Chondrocyte (in vitro differentiated cells): ENCODE measurements at places on chromosomes 12 and 14.

- no peak for DNase-seq
Measured at GRCh38 chr12:38417101-38417500, 100.5 kb downstream of the ALG10B start.

DNA sequence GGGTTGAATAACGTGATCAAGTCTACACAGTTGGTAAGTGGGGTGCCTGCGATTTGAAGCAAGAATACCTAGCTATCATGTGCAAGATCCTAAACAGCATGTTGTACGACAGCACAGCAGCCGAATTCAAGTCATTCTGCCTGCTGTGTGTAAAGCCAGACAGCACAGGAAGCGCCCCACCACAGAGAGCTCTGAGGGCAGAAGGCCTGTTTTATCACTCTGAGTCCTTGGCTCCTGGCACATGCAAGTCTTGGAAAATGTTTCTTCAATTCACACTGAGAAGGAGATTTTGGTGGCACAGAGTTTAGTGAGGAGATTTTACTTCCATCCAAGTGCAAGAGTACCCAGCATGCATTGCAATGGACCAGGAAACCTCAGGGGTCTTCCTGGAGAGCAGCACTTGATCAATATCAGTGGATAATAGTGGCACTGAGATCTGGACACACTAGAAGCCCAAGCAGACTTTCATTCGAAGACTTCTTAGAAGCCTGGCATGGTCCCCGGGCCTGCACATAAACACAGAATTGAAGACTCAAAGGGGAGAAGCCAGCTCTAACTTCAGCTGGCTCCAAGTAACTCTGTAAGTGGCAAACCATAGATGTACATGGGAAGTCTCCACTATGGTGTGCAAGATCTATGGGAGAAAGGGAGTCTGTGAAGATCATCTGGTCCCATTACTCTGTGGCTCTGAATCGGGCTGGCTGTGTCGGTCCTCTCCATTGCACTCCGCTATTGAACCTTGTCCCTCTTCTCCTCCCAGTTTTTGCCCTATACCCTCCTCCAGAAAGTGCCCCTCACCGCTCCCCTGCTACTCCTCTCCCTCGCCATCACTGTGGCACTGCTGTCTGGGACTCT lies 1.5 kb upstream of the KRT1 start:
- DNase-seq: no peak

DNA sequence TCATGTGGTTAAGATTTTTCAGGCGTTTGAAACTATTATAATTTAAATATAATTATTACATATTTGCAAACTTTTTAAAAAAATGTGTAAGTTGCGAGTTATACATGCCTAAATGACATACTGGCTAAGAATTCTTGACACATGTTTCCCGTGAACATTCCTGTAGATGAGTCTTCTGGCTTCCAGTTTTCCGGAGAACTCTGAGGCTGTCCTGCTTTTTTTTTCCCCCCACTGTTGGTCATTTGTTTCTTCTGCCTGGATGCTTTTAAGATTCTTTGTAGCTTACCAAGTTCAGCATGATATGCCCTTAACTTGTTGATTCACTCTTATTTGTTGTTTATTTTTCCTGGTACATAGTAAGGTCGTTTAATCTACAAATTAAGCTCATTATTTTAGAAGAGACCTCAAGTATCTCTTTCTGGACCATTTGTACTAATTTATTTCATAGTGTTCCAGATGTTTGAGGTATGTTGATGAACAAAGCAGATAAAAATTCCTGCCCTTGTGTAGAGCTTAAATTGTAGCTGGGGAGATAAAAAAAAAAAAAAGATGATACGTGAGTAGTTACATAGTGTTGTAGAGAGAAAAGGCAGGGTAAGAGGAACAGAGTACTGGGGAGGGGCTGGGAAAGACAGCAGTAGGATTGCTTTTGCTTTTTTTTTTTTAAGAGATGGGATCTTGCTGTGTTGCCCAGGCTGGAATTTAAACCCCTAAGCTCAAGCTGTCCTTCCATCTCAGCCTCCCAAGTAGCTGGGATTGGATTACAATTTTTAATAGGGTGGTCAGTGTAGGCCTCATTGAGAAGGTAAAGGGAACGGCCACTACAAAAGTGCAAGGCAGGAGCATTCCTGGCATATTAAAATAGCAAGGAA lies 32.8 kb downstream of the ARHGAP5 start:
- DNase-seq: no peak

- no peak for DNase-seq
Measured at GRCh38 chr12:25276199-25276937, 25.6 kb upstream of the KRAS start.

- DNase-seq: no peak
Measured at GRCh38 chr12:71216725-71217579, 59.2 kb upstream of the TSPAN8 start.

DNA sequence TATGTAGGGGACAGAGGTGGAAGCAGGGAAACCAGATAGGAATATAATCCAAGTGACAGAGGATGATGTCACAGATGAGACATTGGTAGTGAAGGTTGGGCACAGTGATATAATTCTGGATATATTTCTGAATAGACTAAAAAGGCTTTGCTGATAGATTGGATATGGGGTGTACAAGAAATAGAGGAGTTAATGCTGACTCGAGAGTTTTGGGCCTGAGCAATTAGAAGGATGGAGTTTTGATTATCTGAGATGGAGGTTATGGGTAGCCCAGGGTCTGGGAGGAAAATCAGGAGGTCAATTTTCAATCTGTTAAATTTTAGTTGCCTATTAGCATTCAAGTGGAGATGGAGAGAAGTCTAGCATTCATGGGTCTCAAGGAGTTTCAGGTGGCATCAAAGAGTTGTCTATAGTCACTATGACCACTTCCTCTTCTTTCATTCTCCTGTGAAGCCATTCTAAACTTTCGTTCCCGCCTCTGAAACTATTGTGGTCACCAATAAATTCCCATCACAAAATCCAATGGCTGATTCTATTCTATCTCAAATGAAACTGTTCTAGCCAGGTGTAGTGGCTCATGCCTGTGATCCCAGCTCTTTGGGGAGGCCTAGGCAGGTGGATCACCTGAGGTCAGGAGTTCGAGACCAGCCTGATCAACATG lies 10.6 kb upstream of the ANO6 start:
- DNase-seq: no peak

DNA sequence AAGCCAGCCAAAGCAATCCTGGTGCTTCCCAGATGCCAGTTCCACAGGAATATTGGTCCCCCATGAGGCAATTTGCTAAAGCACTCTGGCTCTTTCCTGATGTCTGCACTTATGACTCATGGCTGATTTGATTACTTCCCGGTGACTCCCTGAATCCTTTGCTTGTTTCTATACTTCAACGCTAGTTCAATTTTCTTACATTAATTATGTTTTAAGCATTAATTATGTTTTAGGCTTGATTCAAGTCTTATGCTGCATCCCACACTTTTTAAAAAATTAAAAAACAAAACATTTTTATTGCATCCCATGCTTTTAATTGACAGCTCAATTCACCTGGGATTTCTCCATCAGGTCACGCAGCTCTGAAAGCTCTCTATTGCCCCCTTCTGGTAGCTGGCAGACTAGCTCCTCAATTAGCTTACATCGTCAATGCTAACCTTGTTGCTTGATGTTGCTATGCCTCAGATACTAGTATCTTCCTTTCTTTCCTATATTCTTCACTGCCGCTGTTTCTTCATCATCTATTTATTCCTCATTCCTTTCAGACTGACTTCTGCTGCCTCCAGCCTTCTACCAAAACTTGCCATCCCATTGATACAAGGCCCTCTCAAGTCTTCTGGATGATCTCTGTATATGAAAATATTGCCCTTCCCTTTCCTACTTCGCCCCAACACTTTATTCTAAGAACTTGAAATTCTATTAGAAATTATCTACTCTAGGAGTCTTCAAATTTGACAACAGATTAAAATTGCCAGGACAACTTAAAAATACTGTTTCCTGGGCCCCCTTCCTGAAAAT lies 32.0 kb downstream of the TSHR start:
- DNase-seq: no peak

DNA sequence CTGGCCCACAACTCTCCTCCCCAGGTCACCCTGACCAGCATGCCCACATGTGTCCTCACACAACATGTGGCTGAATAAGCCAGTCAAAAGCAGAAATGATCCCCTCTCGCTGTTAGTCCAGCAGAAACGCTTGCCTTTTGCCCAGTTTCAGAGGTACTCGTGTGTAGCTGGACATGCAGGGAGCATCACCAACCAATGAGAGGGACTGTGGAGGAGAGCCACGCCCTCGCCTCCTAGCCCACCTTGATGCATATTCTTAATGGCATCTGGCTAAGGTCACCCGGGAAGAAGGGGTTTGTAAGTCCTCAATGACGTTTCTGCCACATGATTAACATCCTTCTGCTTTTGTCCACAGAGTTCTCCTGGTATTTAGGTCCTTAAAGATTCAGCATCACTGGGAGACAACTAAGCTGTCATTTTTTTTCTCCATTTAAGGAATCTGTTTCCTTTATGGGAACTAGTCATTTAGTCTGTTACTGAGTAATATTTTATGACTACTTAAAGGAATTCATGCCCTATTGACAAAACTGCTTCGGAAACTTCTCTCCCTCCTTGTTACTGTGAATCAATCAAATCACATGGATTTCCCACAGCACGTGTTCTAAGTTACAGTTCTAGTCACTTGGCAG lies 134.0 kb downstream of the GCH1 start:
- no peak for DNase-seq

DNA sequence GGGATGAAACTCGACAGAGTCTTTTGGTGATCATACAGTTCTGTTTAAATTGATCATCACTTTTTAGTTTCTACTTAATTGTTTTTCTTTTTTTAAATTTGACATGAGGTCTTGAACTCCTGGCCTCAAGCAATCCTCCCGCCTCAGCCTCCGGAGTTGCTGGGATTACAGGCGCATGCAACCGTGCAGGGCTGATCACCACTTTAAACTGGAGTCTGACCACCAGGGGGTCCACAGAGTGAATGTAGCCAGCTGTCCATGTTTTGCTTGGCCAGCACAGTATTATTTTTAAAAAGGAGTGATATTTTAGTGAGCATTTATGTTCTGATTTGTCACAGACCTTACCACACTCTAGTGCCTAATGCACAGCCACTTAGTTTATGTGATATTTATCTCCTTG lies 10.7 kb downstream of the DAAM1 start:
- DNase-seq: no peak

DNA sequence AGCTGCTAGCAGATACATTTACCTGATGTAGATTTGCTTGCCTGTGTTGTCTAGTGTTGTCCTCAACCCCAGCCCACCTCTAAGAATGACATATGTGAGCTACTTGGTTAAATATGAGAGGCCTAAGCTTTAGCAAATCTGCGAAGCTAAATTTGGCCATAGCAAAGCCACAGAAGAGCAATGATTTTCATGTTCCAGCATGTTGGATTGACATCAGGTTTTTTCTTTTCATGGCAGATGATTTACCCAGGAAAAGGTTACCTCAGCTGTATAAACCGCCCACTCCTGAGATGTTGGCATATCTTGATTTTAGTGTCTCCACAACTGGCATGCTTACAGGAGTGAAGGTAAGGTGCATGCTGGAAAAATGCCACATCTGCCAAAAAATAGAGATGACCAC lies 36.4 kb upstream of the ATF1 start:
- DNase-seq: no peak

DNA sequence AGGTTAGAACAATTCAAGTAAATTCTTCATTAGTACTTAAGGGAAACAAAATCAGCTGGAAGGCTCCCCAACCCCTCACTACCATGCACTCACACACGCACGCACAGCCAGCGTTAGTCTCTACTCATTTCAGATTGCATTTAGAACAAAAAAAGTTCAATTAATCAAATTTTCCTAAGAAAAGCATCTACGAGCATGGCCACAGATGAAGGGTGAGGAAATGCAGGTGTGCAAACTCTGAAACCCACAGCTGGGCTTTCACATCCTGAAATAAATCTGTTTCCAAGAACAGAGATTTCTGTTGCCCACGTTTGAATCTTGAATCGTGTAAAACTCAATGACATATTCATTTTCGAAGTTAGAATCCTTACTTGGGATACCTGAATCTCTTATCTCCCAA lies 62.6 kb downstream of the SEL1L start:
- DNase-seq: no peak

- no peak for DNase-seq
Measured at GRCh38 chr14:66085224-66085623, 400.9 kb upstream of the CCDC196 start.

DNA sequence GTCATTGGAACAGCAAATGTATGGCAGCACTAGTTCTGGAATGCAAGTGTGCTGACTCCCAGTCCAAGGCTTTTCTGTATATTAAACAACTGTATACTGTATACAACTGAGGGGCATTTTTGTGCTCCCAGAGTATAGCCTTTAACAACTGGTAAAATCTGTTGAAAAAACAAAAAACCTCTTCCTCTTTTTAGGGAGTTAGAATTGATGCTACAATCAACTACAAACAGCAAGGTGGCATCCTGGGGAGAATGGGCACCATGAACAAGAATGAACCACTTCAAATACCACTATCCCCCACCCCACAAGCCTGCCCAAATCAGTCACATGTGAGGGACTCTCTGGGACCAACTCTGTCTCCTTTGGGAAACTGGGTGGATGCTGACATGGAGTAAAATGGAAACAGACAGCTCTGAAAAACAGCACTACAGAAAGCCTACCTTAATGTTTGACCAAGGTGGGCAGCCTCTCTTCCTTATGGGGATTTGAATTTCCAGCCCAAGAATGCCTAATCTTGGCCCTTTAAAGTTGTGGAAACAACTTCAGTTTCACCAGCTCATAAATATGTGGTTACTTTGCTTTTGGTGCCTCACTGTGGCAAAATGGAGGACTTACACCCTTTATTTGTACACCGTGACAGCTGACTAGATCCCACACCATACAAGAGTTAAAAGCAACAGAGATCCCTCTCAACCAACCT lies 7.5 kb downstream of the VTI1B start:
- DNase-seq: no peak

GRCh38 chr12:45590646-45591045 lies 138.9 kb upstream of the ARID2 start:
- no peak for DNase-seq

- DNase-seq: no peak
Measured at GRCh38 chr12:125314051-125314755, 249.0 kb downstream of the AACS start.

DNA sequence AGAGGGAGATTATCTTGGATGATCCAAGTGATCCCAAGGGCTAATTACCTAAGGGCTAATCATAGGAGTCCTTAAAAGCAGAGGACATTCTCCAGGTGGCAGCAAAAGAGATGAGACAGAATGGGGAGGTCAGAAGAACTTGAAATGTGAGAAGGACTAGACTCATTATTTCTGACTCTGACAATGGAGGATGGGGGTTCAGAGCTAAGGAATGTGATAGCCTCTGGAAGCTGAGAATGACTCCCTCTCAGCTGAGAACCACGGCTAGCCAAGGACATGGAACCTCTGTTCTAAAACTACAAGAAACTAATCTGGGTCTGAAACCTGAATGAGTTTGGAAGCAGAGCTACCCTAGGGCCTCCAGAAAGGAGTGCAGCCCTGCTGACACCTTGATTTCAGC lies 35.6 kb upstream of the ANKS1B start:
- DNase-seq: no peak
